COR-L47 (cell line): ENCODE measurements at places on chromosomes 2 and 18.

- no peak for DNase-seq
Observed at GRCh38 chr2:121898483-121898882, 143.0 kb downstream of the TSN start.

- DNase-seq = no peak
Observed at GRCh38 chr2:191894681-191895147, 47.8 kb upstream of the CAVIN2 start.

- DNase-seq = no peak
Observed at GRCh38 chr18:47427072-47427471, 175.6 kb upstream of the SKOR2 start.

DNA sequence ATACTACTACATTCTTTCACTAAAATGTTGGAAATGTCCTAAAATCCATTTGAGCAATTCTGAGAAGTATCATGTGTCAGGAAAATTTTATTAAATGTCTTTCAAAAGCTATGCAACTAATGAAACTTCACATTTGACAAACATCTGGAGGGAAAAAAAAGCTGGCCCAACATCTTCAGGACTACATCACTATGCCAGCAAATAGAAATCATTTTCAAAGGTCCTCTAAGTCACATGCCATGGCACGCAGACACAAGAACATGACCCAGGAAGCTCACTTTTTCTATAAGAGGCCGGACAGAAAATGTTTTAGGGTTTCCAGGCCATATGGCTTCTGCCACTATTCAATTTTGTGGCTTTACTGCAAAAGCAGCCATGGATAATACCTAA, 11.6 kb downstream of the KANSL3 start:
- no peak for DNase-seq

GRCh38 chr2:118309946-118310680, 221.8 kb downstream of the INSIG2 start:
- no peak for DNase-seq

DNA sequence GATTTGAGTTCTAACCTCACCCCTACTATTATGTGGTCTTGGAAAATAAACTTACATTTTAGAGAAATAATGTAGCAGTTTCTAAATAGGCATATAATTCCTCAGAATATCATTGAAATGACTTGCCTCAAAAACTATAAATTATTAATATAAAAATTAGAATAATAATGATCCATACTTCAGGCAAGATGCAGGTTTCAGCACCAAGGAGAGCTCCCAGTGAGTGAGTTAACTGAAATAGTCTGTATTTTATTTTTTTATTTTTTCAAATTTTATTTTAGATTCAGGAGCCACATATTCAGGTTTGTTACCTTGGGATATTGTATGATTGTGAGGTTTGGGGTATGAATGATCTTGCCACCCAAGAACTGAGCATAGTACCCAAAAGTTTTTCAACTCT, 472.2 kb upstream of the DCC start:
- DNase-seq = no peak

DNA sequence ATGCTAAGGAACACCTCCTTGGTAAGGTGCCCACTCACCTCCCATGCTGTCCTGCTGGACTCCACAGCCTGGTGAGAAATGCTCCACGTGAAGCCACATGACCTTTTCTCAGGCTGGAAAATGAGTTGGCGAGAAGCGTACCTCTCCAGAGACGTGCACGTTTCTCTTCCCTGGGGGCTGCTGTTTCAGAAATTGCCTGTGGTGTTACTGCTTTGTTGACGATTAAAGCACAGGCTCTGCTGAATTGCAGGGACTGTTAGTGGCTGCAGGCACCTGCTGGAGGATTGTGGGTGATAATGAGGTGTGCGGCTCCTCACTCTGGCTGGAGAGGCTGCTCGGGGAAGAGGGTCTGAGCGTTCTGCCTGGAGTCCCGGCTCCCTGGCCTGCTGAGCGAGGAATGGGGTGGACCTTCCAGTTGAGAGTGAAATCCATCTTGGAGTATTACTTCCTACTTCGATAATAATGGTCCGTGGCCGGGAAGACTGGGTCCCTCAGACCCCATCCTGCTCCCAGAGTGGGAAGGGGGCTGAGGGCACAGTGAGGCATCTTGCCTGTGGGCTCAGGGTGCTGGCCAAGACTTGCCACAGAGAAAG, 199.3 kb upstream of the HDAC4 start:
- no peak for DNase-seq

DNA sequence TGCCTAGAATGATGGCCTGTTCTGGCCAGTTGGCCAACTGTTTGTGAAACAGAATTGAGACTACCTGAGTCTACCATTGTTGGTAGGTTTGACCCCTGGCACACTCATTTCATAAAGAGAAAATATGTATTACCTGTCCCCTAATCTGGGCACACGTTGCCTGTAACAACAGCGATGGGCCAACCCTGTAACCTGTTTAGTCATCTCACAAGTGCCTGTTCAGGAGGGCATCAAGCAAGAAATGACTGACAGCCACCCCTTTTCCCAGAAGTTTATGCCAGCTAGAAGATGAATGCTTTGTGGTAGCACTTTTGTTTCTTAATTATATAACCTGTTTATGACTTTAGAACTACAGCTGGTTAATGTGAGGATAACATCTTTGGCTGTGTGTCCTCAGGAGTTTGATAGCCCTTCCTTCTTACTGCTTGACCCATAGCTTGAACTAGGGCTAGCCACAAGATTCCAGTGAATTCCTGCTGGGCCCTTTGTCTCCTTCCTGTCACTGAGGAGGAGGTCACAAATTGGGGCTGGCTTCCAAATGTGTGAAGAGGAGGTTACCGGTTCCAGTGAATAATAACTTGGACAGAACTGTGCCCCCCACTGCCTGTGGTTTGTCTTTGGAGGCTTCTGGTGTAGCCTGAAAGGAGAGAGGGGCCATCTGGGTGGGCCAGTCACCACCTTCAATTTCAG, 273.9 kb upstream of the EPAS1 start:
- DNase-seq = no peak
